ENCODE measurements at places on chromosomes 13 and 19.

DNA sequence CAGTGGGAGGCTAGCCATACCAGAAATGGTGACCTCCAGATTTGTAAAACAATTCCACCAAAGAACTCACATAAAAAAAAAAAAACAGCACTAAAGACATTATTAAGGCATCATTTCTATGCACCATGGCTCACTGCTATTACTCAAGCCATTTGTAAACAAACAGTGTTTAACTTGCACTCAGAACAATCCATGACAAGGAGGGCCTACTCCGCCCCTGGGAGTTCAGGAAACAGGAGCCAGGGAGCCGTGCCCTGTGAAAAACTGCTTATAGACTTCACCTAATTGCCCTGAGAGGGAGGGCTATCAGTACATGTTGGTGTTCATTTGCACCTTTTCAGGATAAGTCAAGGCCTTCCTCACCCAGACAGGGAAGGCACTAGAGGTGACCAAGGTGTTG, 103.2 kb downstream of the ZNF429 start:
- no peak for DNase-seq

- DNase-seq = no peak
Observed at GRCh38 chr13:21427741-21428140, 31.4 kb downstream of the ZDHHC20 start.

DNA sequence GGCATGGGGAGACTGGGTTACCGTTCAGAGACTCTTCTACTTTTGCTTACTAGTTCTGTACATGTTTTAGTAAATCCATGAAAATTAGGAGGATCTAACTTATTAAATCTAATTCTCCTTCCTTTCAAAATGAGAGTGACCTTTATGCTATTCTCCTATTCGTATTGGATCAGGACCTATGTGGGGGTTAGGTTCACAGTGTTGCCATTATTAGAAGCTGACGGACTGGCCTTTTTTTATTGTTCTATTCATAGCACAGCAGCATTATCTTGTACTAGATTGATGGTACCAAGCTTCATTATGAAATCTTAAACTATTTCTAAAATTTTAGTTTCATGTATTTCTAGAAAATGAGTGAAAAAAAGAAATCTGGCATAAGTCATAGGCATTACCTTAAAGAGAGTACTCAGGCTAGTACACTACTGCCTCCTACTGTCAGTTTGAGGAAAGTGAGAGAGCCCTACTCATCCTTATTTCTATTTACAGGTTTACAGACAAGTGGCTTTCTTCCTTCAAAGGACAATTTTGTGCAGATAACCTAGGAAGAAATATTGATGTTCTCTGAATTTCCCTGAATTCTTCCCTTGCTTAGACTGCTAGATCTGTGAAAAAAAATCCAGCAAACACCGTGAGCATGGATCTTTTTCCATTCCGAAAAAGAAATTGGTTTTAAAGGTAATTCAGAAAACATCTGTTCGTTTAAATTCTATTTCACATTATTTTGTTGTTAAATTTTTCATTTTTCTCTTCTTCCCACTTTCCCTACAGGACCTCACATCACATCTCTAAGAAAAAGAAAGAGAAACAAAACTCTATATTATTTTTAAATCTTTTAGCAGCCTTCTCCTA, 485.5 kb downstream of the DIAPH3 start:
- DNase-seq = no peak

DNA sequence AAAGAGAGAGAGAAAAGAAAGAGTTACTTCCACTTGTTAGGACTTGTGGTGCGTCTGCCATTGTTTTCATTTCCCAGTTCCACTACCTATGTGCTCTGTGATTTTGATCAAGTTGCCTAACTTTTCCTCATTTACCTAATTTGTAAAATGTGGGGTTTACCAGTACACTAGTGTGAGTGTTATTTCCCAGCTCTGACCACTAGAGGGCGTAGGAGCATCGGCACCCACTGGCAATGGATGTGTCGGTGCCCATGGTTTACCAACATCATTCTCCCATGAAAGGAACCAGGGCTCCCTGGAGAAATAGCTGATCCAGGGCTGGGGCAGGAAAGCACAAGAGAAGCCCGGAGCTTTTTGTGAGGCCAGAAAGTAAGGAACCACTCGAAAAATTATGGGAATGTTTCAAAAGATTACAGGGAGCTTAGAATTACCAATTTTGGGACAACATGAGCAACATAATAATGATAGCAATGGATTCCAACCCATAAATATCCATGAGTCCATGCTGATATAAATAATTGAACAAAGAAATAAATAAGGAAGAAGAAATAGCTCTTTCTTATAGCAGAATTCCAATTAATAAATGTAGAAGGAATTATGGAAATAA, 15.1 kb upstream of the CEACAM4 start:
- DNase-seq = peak; percentile 56

DNA sequence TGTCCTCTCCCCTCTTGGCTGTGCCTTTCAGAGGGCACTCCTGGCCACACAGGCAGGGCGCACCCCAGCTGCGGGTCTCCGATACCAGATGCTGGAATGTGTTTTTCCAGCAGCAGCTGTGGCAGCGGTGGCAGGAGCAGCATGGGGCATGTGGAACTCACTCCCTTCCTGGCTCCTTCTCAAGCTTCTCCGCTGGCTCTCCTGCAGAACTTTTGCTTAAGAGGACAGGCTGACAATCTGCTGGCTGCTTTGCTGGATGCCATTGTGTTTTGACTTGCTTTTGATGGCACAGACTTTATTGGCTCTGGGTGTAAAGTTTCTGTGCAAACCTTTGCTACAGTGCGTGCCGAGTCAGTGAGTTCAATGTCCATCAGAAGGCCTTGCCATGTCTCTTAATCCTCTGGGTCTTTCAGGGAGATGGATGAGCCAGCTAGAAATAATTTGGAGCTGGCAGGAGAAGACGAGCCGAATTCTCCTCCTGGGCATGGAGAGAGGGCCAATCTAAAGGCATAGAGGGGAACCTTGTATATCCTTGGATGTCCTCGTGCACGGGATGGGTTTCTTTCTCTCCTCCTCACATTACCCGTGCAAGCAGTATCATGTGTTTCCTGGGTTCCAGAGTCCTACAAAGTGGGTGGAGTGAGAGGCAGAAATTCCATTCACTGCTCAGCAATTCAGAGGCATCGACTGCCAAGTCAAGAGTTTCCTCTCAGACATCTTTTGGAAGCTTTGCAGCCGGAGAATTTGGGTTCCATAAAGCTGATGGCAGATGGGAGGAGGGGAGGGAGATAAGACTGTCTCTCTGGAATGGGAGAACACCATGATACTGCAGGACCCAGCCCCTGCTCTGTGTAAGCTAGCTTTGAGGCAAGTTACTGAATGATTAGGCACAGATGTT, 231.2 kb downstream of the FGF9 start:
- DNase-seq = no peak

DNA sequence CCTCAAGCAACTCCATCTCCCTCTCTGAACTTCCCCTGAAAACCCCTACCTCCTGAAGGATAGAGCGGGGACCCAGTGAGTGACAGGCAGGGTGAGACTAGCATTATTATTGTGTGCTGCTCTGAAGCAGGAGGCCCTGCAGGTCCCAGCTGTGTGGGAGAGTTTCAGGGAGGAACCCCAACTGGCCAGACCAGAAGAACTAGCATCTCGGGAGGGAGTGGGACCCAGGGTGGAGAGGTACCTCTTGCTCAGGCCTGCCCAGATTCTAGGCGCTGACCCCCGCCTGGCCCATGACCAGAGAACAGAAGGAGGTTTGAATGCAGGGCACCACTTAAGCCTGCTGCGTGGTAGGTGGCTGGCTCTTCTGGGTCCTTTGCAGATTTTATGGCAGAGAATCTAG, 5.7 kb upstream of the LYPD3 start:
- no peak for DNase-seq

- DNase-seq = no peak
Observed at GRCh38 chr13:77904031-77904430, 14.6 kb downstream of the EDNRB start.

DNA sequence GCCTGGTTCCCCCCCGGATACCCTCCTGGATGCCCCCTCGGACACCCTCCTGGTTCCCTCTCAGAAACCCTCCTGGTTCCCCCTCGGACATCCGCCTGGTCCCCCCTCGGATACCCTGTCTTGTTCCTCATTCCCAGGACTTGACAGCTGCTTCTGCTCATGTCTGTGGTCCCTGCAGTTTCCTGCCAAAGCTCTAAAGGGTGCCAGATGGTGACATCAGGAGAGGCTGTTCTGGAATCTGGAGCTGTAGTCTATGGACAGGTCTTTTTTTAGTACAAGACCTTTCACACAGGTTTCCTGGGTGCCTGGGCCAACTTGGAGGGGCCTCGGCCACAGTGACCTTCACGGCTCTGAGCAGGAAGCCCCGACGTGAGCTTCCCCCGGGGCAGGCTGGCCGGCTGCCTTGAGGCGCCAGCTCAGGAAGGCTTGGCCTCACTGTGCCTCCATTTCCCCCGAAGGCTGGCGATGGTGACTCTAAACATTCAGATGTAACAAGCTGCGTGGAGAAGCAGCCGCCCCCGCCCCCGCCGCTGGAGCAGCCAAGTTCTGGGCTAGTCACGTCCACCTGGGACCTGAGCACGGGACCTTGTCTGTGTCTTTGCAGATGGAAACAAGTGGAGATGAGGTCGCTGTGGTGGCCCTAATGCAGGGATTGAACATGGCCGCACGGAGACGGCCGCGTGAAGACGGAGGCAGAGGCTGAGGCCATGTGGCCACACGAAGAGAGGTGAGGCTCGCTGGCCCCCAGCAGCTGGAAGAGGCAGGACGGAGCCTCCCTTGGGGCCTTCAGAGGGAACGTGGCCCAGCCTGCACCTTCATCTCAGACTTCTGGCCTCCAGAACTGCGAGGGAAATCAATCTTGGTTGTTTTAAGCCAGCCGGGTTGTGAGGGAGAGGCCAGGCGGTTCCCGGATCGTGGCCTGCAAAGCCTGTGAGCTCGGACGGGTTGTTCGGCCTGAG, 12.7 kb downstream of the SGTA start:
- DNase-seq = no peak

DNA sequence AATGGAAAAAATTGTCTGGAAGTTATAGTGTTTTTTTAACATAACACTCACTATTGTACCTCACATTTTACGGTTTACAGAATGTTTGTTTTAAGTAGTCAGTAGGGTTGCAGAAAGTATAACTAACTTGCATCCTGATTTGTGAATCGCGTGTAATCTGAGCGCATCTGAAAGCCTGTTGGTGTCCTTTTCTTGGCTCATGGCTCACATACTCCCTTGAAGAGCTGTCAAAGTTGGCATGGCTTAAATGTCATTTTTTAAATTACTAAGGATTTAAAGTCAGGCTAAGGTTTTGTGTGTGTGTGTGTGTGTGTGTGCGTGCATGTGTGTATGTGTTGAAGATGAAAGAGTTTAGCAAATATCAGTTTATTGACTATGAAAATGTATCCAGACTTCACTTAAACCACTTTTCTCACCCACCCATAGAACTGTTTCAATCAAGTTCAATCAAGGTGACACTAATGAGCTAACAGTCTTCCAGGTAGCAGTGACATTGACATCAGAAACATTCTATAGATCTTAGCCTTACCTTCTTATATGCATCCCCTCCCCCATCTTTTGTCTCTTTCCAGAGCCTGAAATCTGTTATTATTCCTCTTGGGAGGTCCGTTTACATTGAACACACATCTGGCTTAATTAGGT, 480.4 kb upstream of the SGCG start:
- no peak for DNase-seq

GRCh38 chr19:2167896-2168618, 4.3 kb downstream of the DOT1L start:
- DNase-seq = no peak

GRCh38 chr13:112392719-112393118, 16.6 kb downstream of the SPACA7 start:
- no peak for DNase-seq

DNA sequence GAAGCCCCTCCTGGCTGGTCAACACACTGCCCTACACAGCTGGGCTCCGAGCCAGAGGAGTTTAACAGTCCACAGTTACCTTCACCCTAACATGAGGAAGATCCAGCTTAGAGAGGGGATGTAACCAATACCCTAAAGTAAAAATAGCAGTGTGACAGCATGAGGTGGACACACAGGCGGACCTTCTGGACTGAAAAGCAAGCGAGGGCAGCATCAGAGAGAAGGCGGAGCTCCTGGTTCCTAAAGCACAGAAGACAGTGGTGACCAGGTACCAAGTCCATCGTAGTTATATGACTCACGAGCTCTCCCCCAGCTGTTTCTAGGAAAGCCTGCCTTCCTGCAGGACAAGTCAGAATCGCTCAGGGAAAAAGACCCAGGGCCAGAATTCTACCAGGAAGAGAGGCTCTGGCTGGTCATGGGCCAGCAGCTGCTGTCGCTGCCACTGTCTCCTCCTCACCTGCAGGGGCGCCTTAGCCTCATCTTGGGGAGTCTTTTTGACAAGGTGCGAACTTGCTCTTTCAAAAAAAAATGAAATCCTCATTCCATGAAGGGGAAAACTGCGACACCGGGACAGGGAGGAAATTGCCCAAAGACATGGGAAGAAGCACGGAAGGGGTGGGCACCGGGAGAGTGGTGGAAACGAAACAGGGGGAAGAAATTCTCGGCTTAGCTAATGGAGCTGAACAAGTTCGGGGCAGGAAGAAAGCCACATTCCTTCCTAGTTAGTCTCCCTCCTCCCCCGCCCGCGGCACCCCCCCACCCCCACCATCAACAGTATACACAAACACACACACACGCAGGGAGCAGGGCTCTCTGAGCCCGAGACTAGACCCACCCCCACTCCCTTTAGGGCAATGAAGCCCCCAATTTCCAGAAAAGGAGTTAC, 1.7 kb downstream of the ELL start:
- DNase-seq = peak; percentile 57

DNA sequence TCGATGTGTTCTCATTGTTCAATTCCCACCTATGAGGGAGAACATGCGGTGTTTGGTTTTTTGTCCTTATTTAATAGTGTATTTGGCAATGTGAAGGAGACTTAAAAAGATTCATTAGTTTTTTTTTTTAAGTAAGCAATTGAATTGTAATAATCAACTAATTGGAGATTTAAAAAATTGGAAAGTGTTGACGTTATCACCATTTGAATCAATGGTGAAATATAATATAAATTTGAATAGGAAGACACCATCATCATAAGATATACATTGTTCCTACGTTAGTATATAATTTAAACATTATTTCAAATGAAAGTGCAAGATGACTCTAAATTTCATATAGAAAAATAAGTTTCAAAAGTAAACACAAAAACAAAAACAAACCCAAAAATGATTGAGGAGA, 2858.1 kb upstream of the PCDH20 start:
- DNase-seq = no peak

- DNase-seq = no peak
Observed at GRCh38 chr13:44872751-44873150, 116.5 kb downstream of the NUFIP1 start.

DNA sequence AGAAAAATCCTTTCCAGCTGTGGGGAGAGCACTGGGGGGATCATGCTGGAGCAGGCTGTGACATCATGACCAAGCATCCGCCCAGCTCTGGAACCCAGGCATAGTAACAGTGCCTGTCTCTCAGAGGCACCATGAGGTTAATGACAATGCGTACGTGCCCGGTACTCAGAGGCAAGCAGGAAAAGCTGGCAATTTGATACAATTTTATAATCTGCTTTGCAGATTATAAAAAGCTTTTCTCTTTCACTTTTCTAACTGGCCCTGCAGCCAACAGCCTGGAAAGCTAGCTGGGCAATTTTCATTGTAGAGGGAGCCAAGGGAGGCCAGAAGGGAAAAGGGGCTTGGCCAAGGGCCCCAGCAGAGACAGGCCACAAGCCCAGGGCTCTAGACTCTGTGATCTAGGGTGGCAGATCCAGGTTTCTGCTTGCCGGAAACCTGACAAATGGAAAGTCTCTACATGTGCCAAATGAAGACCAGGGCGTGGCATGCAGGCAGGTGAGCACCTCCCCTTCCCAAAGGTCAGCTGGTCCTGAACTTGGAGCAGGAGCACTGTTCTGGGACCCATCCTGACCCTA, 22.7 kb downstream of the VRK3 start:
- DNase-seq = no peak

- DNase-seq = no peak
Observed at GRCh38 chr13:50224534-50224933, 209.3 kb downstream of the KCNRG start.
